ENCODE measurements at places on chromosomes 16 and 17.

DNA sequence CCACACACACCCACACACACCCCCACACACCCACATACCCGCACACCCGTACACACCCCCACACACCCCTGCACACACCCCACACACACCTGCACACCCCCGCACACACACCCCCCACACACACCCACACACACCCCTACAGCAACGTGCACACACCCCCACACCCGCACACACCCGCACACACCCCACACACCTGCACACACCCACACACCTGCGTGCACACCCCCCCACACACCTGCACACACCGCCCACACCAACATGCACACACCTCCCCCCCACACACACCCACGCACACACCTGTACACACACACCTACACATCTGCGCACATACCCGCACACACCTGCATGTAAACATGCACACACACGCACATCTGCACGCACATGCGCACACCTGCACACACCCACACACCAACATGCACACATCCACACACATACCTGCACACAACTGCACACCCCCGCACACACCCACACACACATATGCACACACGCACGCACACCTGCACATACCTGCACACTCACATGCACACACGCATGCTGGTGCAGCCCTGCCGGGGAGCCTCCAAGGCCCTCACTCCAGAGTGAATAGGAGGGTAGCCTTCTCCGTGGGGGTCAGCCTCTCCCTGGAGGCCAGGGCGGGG is 7.5 kb downstream of the ASPSCR1 start:
- DNase-seq = no peak

- DNase-seq = peak; percentile 36
These were observed at the start of gene ACE for GRCh38 chr17:63476854-63477479. ACE (plus strand) TSS chr17:63477061; CDS start chr17:63477095, 34 bp downstream.

GRCh38 chr17:58083491-58084316 is 485 bp downstream of the DYNLL2 start:
- DNase-seq = peak; percentile 69

- no peak for DNase-seq
These were observed 9.6 kb upstream of the LPCAT2 start for GRCh38 chr16:55499281-55499680.

DNA sequence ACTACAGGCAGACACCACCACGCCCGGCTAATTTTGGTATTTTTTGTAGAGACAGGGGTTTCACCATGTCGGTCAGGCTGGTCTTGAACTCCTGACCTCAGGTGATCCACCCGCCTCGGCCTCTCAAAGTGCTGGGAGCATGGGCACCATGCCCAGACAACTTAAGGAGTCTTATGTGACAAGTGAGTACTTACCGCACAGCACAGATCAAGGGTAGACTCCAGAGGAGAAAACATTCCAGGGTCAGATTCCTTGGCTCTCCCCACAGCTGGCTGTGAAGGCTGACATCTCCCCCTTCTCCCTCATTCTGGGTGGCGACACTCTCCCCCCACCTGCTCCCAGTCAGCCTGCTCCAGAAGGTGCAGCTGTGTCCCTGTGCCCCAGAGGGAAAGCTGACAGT is 10.6 kb downstream of the ZSCAN10 start:
- no peak for DNase-seq

DNA sequence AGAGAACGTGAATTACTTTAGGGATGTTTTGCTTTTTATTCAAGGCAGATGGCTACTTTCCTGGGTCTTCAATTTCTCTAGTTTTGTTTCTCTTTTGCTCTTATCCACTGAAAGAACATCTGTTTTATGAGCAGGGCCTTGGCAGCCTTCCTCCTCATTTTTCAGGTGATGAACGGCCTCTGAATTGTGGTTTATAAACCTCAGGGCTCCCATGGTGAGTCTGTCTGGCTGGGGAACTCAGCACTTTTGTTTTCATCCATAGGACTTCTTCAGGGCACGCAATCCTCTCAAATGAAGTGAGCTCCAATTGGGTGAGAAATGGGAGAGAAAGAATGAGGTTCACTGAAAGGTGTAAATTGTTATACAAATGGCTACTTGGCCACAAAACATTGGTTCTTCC is 186.4 kb upstream of the ERCC4 start:
- no peak for DNase-seq

- DNase-seq = no peak
These were observed 10.8 kb upstream of the DRG2 start for GRCh38 chr17:18076936-18077335.

DNA sequence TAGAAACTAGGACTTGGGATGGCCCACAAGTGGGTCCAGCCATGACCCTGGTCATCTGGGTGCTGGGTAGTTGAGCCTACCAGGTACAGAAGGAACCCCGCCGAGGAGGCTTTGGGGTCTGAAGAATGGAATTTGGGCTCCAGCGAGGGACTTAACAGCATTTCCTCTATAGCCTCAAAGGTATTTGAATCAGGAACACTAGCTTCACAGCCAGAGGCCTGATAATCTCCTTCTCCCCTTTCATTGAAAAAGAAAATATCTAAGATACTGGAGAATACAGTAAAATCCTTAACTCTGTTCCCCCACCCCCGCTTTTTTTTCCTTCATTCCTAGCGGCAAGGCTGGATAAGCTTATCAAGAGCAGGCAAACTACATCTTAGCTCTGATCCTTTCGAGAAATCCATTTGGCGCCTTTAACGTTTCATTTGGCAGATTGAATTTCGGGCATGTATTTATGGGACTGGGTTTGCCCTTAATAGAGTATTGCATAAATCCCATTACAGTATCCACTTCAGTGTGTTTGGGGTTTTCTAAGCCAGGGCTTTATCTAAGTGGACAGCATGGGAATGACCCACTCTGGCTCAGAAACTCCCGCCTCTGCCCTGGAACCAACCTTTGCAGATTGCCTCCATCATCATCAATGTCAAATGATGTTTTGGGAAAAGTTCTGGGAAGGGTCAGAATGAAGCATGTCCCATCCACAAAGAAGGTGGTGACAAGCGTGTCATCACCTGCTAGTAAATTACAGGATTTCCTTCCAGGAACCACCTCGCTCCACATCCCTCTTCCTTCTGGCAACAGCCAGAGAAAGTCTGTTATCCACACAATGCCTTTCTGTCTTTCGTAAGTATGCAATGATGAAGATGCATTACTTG is 36.9 kb downstream of the XYLT1 start:
- DNase-seq = no peak

- peak; percentile 76 for DNase-seq
These were observed 114.0 kb downstream of the PRKCB start for GRCh38 chr16:23949630-23950290.

DNA sequence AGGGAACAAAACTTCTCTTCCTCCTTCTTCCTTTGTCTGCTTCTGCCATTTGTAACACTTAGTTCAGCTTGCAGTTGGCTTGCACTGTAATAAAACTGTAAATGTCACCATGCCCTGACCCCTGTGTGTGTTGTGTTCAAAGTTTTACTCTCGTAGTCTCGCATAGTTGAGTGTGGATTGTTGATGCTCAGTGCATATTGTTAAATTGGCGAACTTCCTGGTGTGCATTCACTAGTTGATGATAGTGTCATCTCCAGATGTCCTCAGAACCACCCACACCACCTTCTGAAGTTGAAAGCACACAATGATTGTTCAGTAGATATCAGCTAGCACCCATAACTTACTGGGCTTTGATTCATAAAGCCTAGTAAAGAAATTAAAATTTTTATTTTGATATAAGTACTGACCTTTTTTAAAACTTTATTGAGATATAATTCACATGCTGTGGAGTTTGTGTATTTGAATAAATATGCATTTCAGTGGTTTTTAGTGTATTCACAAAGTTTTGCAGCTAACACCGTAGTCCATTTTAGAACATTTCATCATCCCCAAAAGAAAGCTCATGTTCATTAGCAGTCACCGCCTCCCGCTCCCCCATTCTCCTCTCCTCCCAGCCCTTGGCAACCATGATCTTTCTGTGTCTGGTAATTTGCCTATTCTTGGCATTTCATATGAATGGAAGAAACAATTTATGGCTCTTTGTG is 25.0 kb downstream of the USP10 start:
- peak; percentile 36 for DNase-seq

DNA sequence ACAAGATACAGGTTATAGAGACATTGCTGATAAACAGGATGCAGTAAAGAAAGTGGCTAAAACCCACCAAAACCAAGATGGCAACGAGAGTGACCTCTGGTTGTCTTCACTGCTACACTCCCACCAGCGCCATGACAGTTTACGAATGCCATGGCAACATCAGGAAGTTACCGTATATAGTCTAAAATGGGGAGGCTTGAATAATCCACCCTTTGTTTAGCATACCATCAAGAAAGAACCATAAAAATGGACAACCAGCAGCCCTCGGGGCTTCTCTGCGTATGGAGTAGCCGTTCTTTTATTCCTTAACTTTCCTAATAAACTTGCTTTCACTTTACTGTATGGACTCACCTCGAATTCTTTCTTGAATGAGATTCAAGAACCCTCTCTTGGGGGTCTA is 21.7 kb upstream of the CDH13 start:
- DNase-seq = no peak

DNA sequence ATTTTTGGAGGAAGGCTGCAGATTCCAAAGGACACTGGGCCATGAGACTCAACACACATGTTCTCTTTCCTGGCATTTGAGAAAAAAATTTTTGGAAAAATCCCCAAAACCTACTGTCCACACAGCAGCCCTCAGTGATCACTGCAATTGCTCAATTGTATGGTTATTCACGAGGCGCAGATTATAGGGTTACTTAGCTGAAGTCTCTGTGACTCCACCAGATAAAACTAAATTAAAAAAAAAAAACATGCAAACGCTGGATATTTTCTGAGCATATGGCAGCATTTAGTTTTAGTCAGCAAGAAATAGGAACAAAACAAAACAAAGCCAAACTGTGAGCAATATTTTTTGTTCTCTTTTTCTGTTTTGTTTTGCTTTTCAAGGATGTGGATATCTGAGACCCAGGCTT is 83.8 kb upstream of the FAM20A start:
- no peak for DNase-seq

GRCh38 chr17:49498029-49498615 is 3.0 kb downstream of the NGFR start:
- DNase-seq = no peak

DNA sequence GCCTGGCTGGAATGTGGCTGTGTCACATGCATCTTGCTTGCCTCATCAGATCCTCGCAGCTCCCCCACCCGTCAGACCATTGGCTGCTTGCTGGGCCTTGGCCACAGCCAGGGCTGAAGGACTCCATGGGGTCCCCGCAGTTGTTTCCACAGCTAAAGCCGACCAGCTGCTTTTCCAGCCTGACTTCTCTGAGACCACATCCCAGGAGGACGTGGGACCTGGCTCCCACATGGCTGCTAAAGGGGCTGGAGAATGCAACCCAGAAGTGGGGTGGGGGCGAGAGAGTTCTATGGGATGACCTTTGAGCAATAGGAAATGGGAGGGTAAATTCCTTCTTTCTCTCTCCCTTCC is 193.8 kb downstream of the RAB11FIP4 start:
- no peak for DNase-seq

DNA sequence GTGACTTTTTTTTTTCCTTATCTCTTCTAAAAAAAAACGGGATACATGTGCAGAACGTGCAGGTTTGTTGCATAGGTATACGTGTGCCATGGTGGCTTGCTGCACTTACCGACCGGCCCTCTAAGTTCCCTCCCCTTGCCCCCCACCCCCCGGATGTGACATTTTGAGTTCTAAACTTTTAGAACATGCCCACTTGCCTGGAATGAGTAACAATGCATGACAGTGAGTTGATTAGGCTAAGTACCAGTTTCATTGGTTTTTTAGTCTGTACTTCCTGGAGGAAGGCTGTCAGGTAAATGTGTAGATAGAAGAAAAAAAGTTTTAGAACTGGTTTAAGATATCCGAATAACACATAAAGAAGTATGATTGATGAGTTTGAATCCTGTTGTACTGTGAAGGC is 4.0 kb downstream of the BPTF start:
- peak; percentile 78 for DNase-seq

DNA sequence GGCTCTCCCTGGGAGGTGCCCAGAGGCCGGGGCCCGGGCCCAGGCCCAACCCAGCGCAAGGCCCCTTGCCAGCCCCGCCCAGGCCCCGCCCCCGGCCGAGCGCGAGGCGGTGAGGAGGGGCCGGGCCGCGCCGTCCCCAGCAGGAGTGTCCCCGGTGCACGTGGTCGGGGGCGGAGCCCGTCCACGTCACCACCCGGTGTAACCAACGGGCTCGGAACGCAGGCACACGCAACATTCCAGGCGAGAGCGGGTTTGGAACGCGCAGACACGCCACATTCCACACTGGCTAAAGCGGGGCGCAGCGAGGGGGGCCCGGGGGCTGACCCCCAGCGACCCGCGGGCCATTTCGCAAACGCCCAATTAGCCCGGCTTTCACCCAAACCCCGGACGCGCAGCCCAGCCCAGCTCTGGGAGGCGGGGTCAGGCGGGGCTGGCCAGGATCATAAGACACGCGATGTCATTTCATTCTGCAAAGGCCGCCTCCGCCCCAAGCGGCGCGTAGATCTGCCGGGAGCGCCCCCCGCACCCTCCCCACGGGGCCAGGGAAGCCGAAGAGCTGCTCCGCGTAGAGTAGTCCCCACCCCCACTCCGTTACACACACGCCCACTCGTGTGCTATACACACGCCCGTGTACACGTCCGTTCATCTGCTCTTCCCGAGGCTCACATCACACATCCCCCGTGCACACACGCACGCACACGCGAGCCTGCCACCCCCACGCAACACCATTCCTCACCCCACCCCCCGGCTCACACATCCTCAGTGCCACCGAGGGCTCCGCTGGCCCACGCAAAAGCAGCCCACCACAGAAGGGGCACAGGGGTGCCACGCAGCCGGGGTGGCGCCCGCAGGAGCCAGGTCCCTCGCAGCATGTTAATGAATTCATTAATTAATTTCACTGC is 1.0 kb downstream of the MNT start:
- peak; percentile 92 for DNase-seq

GRCh38 chr17:81429821-81430551 is 34.7 kb downstream of the BAHCC1 start:
- no peak for DNase-seq

DNA sequence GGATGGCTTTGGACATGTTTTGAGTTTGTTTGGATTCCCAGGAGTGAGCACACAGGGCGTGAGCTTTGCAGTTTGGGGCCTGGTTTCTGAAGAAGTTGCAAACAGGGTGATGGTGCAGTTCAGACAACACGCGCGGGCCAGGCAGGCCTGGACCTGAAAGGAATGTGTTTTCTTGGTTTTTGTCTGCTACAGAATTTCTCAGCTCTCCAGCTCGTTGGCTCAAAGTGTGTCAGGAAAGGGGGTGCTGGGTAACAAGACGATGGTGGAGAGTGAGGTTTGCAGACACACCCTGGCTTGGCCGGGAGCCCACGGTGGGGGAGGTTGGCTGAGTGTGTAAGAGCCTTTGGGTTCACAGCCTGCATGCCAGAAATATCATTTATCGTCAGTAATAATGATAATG is 82.3 kb downstream of the CMIP start:
- DNase-seq = no peak
